NCI-H82 (cell line): ENCODE measurements at places on chromosomes 4 and X.

DNA sequence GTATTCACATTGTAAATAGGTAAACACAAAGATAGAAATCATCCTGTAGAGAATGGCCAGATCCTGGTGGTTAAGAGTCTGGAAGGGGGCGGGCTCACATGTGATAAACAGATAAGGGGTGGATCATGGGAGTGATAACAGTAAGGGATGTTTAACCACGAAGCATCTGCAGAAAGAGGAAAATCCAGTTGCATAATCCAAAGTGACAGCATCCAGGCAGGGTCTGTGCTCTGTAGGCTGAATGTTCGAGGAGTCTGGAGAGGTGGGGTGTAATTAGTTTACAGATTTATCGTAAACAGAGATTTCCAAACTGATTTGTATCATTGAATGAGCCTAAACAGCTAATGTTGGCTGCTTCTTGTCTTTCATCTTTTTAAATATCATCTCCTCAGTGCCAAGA lies 1009.8 kb upstream of the SLIT2 start:
- peak; percentile 13 for DNase-seq

GRCh38 chrX:10484683-10485247 lies 135.6 kb downstream of the MID1 start:
- DNase-seq: no peak

- DNase-seq: no peak
Observed at GRCh38 chr4:109497511-109497910, 62.5 kb upstream of the MCUB start.

GRCh38 chr4:100244347-100244746 lies 54.1 kb upstream of the DDIT4L start:
- no peak for DNase-seq

DNA sequence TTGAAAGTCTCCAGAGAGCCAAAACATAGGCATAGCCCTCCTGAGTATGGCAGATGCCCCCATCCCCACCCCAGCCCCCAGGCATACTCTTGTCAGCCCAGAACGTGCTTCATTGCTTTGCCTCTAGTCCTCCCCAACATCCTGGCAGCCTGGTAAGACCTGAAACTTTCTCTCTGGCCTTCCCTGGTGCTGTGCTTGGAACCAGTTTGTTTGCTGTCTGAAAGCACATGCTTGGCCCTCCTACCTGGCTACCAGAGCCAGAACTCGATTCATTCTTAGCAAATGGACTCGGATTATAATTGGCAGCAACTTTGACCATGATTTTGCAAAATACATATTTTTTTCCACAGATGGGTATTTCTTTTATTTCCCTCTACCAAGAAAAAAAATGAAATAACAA lies 248.1 kb downstream of the USP46 start:
- no peak for DNase-seq

DNA sequence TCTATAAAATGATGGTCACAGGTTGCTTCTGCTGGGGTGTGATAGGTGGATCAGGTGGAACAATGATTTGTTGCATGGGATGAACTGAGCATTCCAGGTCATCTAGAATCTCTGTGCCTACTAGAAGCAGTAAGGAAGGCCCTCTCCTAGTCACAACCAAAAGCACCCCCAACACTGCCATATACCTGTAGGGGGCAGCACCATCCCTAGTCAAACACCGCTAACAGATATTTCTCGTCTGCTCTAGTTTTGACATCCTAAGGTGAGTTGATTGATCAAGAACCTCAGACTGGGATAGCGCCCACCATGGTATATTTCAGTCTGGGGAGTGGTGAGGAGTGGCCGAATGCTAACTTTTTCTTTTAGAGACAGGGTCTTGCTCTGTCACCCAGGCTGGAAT lies 160.2 kb downstream of the NHS start:
- peak; percentile 47 for DNase-seq

- DNase-seq: peak; percentile 32
Observed at GRCh38 chrX:37905436-37906147, 58.2 kb upstream of the DYNLT3 start.

- no peak for DNase-seq
Observed at GRCh38 chr4:108693819-108694218, 43.4 kb downstream of the OSTC start.

- no peak for DNase-seq
Observed at GRCh38 chrX:47243351-47243750, 10.5 kb downstream of the USP11 start.

DNA sequence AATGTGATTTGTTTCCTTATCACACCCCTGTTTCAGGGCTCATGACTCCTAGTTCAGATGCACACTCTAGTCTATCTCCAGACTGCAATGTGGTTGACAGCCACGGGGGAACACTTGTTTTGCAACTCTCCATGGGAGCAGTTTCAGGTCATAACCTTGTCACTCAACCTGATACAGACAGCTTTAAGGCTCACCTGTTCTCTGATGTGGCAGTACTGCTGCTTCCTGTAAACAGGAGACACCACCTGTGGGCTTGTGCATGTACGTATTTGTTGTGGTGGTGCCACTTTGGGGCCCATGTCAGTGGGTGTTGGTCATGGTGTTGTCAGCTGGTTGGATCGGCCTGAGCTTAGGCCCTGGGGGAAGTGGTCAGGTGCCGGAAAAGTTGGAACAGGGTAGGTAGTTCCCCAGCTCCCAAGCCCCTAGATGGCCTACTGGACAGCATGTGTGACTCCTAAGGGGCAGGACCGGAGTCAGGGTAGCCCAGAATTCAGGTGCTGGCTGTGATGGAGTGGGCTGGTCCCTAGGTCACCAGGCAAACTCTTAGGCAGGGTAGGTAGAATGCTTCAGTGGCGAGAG lies 46.2 kb downstream of the FAM9B start:
- no peak for DNase-seq

- DNase-seq: no peak
Observed at GRCh38 chrX:16745659-16746058, 26.2 kb downstream of the SYAP1 start.

DNA sequence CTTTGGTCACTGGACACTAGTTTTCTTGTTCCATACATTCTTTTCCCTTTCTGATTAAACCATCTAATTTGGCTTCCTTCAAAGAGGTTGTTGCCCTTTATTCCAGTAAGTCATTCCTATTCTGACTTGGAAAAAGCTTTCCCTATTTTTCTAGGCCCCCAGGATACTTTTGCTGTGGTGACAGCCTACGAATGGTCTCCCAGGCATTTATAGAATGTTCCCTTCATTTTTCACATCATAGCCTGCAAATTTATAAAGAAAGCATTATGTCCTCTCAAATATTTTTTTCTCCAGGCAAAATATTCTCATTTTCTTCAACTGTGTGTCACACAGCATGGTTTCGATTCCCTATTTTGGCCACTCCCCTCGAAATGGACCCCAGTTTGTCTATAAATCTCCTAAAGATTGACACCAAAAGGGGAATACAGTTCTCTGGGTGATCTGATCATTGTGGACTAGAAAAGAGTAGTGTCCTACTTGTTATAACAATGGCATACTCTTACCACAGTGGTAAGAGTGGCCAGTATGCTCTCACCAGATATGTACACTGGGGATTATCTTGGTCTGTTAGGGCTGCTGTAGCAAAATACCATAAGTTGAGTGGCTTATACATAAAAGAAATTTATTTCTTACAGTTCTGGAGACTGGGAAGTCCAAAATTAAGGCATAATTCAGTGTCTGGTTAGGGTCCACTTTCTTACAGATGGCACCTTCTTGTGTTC lies 41.5 kb upstream of the BMP2K start:
- DNase-seq: no peak

- DNase-seq: peak; percentile 33
Observed at GRCh38 chr4:119659576-119659975, 31.0 kb upstream of the PDE5A start.

DNA sequence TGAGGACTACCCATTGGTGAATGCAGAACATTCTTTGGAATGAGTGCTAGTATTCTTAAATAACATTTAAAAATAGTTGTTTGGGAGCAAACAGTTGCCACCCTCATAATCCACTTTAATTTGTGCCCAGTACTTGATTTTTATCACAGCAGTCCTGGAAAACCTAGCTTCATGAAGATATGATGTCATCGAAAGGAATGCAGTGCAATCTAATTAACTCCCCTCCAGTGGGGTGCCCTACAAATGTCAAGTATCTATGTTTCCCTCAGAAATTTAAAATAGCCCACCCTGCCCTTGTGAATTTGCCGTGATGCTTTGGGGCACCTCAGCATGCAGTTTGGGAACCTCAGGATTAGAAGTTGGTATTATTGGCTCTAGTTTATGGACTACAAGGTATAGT lies 5.4 kb downstream of the RAB9A start:
- DNase-seq: no peak

- peak; percentile 59 for DNase-seq
Observed at GRCh38 chrX:4263030-4263803, 549.8 kb upstream of the PRKX start.

DNA sequence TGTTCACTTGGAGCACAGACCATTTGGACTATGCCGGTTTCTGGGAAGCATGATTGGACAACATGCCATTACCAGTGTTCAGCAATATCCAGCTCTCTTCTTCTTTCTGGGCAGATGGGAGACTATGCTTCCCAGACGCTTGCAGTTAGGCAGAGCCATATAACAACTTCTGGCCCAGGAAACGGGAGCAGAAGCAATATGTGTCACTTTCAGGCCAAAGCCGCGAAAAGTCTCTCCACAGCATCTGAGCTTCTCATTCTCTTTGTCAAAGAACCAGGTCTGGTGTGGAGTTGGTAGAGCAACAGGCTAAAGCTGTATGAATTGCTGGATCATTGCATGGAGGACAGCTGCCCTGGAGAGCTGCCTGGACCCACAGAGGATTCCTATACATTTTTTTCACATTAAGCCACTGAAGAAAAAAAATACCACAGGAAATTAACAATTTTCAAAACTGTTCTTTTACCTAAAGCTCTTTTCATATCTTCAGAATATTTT lies 131.4 kb upstream of the FRG1 start:
- DNase-seq: no peak

GRCh38 chr4:137509855-137510282 lies 22.4 kb downstream of the PCDH18 start:
- no peak for DNase-seq

GRCh38 chr4:7642741-7643458 lies 208.2 kb upstream of the PSAPL1 start:
- no peak for DNase-seq

GRCh38 chrX:3286196-3286945 lies 60.1 kb downstream of the MXRA5 start:
- DNase-seq: no peak

- DNase-seq: no peak
Observed at GRCh38 chr4:185394568-185395237, 1.0 kb downstream of the LRP2BP start.

DNA sequence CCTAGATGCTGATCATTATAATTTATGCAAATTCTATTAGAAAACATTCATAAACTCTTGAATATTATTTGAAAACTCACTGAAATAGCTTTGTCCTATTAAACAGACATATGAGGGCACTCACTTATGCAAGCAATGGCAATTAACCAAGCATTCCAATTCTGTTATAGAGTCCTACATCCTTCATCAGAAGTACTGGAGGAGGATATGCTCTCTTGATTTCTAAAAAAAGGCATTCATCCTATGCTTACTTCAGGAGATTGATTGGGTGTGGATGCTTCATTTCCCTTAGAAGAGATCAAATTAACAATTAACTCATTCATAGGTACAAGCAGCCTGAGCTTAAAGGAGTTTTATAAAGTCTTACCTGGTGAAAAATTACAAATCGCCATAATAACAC lies 1317.2 kb downstream of the PCDH7 start:
- DNase-seq: no peak

- no peak for DNase-seq
Observed at GRCh38 chr4:3530663-3531254, 1.5 kb downstream of the LRPAP1 start.

DNA sequence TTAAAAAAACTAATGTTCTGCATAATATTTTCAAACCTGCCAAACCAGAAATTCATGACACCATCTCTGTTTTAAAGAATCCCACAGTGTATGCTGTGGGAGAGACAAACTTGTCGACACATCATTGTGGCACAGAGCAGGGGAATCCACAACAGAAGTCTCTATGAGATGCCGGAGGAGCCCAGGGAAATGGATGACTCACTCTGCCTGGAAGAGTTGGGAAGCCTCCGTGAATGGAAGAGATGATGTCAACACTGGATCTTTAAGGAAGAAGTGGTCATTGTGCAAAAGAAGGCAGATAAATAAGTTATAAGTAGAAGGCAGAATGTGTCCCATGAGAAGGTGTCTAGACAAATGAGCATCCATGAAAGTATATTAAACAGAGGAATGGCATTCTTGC lies 595.1 kb downstream of the RAB28 start:
- DNase-seq: no peak

DNA sequence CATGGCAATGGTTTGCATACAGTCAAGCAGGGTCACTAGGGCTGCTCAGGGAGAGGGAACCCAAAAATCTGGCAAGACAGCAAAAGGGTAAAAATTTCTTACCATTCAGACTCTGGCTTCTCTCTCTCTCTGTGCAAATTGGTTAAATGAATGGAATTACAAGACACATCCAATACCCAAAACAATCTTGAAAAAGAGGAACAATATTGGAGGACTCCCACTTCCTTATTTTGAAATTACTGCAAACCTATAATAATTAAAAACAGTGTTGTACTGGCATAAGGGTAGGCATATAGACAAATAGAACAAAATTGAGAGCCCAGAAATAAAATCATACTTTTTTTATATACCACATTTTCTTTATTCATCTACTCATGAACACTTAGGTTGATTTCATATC lies 24.1 kb downstream of the ETDA start:
- no peak for DNase-seq

DNA sequence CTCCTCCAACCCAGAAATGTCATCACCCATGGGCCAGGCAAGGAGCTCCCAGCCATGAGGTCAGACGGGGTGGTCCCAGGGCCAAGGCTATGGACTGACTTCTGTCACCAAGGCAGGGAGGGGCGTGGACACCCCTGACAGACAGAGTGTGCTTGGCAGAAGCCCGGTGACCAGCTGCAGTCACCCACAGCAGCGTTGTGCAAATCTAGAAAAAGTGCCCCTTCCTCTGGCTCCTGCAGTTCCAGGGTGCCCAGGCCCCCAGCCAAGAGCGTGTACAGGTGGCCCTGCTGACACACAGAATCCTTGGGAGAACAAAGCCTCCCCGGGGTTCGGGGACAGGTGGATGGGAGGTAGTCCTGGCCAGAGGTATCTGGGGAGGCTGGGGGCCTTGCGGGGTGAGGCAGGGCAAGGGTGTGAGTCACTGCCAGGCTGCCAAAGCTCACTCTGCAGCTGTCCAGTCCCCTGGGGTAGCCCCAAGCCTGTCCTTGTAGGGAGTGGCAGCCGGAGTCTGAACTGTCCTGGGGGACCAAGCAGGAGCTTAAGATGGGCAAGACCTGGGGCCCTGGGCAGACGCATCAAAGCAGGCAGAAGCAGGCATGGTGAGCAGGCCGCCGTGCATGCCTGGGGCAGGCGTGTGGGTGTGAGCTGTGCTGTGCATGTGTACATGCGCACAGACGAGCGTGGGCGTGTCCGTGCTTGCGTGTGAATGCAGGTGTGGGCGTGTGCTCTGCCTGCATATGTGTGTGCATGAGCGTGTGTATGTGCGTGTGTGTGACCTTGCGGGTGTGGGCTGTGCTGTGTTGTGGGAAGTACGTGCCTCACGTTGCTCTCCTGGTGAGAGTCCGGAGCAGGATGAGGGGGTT lies 3.3 kb downstream of the MYL5 start:
- no peak for DNase-seq
